ENCODE measurements at places on chromosomes 2 and 18.
A peak's percentile ranks its signal among the peaks of the same experiment; 100 is the strongest.

DNA sequence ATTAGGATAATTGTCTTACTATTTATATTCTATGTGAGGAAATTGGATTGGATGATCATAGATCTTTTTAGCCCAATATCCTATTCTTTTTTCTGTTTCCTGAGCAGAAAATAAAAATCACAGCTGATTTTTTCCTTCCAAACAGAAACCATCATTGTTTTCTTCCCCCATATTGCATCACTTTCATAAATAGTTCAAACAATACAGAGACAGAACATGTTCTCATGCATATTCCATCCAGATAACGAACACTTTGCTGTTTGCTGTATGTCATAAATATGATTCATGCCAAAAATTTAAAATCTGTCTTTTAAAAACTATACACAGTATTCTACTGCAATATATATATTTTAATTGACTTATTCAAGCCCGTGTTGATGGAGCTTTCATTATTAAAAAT is 22.0 kb upstream of the RALBP1 start:
- DNase-seq: no peak

GRCh38 chr2:192194265-192194865 is 368 bp downstream of the TMEFF2 start:
- DNase-seq: peak; percentile 71

DNA sequence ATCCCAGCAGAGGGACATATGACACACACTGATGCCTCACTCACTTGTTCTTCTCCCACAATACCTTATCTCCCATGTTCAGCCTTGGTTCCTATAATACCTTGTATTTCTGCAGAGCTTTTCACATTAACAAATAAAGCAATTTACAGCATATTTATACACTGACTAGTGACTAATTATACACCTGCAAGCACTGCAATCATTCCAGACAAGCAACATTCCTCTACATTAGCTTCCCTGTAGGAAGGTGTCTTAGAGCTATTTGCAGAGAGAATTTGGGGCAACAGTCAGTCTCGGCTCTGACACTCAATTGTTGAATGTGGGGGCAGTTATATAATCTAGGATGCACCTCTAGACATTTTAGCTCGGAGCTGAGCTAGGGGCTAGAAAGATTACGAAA is 9.5 kb upstream of the INSIG2 start:
- no peak for DNase-seq

DNA sequence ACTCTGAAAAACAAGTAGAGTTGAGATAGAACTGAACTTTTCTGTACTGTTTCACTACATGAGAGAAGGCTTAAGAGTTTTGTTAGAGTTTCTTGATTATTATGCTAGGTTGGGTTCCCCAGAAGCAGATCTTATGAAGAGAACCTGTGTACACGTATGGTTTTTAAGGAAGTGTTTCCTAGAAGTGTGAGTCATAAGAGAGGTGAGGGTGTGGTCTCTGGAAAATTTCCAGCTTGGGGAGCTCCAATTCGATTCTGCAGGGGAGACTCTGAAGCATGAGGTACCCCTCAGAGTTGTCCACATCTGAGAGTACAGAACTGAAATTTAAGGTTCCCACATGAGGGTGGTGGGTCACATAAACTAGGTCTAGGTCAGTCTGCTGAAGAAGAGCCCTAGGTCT is 83.3 kb upstream of the MAP2 start:
- no peak for DNase-seq

DNA sequence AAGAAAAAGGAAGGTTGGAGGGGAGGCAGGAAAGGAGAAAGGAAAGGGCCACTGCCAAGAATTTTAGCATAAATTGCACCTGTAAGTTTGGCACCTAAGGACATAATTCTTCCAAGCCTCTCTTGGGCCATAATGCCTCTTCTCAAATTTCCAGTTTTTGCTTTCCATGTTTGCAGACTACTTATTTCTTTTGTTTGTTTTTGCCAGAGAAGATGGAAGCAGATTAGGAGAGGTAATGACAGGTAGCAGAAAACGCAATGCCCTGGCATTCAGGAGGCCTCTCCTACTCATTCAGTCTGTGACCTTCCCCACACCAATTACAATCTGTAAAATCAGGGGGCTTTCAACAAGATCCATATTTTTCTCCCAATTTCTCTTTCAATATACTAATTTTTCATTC is 56.8 kb downstream of the MRPL33 start:
- DNase-seq: peak; percentile 68

Data from NCI-H146 (cell line).